EH (cell line): ENCODE measurements at places on chromosomes 2 and 18.

DNA sequence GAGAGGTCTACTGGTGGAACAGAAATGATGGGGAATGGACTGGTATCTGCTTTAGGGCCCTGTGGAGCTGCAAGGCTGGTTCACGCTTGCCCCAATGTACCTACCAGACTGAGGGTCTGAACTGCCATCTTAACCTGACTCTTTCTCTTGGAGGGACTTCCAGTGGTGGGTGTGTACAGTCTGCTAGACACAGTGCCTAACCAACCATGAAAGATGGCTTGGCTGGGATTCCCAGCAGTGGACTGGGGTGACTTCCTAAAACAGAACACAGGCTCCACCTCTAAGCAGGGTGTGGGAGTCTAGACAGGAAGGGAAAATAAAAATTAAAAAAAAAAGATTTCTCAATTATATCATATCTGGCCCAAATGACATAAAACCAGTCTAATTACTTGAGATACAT, 25.5 kb upstream of the MYO3B start:
- DNase-seq, result no peak

DNA sequence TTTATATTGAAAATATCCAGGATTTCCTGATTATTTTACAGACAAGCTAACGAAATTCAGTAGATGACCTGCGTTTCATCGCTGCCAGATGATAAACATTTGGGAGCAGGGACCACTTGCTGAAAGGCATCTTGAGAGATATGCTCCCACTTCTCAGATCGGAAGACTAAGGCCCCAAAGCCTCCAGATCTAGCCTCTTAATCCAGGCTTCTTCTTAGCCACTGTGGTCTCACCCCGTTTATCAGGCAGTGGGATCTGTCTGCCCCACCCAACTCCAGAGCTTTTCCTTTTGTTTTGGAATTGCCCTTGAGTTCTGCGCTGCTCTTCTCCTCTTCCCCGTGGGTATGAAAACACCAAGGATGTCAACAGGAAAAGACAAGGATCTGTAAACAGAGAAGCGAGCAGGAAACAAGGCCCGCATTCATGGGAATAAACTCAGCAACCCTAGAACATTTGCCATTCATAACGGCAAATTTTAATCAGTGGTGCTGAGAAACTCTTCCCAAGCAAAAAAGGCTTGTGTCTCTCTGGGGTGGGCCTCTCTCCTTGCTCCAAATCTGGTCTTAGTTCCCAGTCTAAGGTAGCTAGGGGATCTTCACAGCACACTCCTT, 21.4 kb downstream of the MYL12B start:
- no peak for DNase-seq

DNA sequence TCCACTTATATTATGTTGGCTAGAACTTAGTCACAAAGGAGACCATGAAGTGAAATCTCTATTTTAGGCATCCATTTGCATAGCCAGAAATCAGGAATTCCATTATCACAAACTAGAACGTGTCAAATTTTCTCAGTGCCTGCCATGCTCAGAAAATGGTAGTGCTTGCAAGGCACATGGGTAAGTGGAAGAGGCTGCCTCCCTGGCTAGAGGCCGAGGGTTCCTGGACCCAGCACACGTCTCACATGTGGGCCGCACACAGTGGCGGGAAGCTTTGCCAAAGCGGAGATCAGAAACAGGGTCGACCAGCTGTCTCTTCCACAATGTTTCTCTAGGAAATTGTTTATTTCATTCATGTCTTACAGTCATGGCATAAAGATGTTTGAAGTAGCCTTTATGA, 42.3 kb downstream of the TRAF3IP1 start:
- DNase-seq, result no peak

DNA sequence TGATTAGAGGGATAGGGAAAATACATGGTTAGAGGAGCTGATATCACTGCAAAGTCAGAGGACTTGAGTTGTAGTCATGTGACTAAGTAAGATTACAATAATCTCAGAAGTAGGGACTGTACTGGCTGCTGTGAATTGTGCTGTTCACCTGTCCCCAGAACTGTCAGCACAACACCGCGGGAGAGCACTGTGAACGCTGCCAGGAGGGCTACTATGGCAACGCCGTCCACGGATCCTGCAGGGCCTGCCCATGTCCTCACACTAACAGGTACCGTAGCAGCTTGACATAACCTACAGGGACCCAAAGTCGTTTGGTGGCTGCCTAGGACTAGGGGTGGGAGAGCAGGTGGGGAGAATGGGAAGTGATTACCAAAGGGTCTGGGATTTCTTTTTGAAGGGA, 132.8 kb upstream of the TTC39C start:
- DNase-seq, result no peak

DNA sequence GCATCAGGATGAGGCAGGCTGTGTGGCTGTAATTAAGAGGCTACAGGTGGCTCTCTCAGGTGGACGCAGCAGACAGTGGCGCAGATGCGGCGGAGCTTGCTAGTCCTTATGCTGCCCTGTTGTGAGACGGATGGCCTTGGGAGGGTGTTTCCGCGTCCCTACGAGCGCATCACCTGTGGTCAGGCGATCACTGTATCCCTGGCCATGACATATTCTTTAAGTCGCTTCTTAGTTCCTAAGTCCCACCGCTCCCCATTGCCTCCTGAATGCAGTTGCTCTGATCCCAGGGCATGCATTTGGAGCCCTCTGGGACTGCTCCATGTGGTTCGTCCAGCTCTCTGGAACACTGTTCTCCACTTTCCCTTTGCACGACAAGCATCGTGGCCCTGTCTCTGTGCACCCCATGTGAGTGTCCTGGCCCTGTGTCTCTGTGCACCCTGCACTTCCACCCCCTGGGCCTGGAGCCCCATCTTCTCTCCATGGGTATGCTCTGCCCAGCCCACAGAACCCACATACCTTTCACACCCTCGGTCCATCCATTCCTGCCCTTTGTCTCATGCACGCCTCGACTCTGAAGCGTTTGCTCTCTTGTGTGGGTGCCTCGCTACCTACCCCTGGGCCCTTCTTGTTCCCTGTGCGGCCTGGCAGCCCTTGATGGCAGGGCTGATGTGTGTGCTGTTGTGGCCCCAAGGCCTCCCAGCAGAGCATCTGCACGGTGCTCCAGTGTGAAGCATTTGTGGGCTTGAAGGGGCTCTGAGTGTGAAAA, 74.4 kb downstream of the SH3RF3 start:
- DNase-seq, result no peak

DNA sequence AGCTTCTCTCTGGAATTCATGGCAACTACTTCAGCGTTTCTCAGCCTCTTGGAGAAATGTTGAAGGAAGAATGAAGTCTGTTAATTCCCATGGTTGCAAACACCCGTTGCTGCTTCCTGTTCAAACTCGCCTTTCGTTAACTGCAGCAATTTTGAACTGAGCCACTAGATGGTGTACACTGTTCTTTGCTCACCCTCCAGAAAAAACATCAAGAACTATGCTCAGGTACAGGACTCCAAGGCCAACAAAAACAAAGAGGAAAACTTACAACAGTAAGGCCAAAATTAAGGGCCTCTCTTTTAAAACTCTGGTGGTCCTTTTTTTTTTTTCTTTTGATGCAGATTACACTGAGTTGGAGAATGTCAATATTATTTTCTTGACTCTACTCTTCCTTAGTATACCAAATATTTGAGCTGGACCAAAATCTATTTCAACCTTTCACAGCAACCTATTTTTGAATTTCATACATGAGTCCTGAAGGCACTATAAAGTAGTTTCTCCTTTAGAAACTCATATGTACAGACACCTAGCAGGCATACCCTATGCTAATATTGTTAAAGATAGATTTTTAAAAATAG, 58.2 kb downstream of the KLHL14 start:
- DNase-seq, result no peak

- DNase-seq, result no peak
These were observed 27.7 kb downstream of the METTL8 start for GRCh38 chr2:171406044-171406443.

- no peak for DNase-seq
These were observed 69.2 kb upstream of the VWC2L start for GRCh38 chr2:214341646-214342045.

DNA sequence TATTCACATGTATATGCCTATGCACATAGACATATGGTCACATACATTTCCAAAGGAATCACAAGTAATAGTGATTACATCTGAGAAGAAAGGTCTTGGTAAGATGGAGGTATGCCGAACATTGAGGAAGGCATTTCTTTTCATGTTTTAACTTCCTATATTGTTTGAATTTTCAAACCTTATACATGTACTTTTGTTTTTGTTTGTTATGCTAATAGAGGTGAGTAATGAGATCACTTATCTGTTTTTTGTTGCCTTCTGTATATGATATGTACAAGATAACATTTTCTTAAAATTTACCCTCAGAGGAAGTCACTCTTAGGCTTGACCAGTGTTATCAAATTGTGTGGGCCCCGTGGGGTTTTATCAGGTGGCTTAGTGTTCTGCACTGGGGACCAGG, 166.5 kb upstream of the OTX1 start:
- DNase-seq, result no peak

DNA sequence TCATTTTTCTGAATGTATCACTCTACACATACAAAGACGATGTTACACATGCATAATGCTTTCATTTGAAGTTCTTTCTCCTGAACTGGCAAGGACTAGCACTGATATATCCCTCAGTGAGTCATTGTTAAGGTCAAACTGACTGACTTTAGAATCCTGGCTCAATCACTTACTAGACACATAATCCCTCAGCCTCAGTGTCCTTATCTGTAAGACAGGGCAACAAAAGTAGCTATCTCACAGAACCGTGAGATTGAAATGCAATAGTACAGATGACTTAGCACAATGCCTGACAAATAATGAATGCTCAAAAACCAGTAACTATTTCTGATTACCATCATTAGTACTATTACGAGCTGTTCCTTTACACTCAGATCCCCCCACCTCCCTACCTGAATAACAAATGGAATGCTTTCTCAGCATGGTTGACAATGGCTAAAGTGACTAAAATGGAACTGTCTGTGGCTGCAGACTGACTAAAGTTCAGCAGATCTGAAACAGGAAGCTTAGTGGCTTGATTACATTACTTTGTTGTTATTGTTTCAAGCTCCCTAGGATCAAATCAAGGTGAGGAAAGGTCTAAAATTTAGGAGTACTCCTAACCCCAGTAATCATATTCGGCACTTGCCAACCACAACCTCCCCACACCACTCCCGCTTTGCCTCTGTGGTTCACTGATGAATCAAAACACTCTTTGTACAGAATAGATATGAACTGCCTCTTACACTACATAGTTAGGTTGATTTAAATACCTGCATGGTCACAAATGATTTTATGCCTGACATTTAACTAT, 35.8 kb upstream of the CACNB4 start:
- DNase-seq, result peak; percentile 19

DNA sequence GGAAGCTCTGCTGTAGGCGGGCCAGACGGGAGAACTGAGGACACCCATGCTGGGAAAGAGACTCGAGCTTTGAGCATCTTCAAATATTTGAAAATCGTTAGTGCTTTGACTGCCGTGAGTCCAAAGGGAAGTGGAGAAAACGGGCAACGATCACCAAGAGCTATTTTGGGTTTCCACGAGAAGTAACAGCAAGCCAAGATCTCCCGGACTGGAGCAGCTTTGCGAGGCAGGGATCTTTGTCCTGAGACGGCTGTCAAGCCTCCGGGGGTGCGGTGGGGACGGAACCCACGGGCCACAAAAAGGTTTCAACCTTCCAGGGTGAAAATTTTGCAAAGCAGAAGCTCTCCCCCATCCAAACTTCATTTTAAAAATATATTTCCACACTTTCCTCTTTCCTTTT, 195.8 kb downstream of the NDUFA10 start:
- DNase-seq, result no peak

GRCh38 chr2:120885321-120885720, 149.7 kb downstream of the GLI2 start:
- no peak for DNase-seq

DNA sequence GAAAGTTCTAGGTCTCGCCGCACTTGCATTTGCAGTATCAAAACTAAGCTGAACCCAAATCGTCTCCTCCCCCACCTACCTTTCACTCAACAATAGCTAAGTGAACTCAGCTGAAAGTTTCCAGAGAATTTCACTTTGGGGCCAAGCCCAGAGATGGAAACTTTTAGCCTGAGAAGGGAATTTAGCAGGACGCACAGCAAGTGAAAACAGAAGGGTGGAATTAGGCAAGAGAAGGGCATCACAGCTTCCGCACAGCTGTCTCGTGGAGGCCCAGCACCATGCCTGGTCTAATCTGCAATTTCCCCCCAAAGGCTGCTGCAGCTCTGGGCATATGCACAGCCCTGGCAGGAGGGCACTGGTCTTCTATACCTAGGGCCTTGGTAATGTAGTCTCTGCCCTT, 262.0 kb downstream of the TNS1 start:
- no peak for DNase-seq

- DNase-seq, result peak; percentile 30
These were observed 225.4 kb downstream of the FAM210A start for GRCh38 chr18:13500869-13501542.

DNA sequence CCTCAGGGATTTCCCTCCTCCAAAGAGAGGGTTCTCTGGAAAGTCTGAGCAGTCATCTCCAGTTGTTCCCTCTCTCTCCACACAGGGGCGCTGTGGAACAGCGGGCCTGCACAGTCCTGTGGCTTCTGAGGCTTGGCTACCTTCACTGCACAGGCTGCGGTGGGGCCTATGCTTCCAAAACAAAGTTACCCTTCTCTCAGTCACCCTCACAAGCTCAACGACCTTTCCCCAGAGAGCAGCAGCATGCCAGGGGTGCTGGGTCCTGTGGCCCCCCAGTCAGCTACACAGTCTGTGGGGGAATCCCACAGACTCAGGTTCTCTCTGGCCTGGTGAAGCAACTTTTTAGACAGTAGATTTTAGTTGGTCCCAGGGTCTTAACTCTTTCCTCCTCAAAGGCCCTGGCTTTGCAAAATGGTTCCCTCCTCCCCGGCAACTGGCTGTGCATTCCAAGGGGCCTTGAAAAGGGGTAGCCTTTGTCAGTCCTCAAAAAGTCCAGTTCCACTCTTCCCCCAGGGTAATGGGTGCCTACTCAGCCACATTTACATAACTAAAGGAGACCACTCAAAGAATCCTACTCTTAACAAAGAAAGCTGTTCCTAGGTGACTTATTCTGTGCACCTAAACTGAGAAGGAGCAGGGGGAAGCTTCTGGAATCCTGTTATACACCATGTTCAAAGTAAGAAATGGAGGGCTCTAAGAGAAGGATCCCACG, 14.9 kb downstream of the B3GNT7 start:
- DNase-seq, result no peak

DNA sequence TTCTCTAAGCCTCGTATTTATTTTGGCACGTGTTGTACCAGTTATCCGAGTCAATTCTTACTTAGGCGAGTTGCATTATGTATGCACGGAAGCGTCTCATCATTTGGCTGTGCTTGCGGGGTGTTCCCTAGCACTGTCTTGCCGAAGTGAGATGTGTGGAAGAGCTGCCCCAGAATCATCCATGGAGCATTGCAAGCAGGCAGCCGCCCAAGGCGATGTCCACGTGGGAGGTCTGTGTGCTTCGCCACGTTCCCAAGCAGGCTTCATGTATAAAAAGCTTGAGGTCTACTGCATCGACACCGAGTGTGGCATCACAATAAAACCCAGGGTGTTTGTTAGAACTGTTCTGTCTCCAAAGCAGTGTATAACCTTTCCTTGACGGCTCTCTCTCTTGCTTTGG, 849.9 kb downstream of the DCDC2C start:
- no peak for DNase-seq

- DNase-seq, result no peak
These were observed 65.2 kb upstream of the CTDP1 start for GRCh38 chr18:79614211-79614955.

GRCh38 chr18:23359421-23359820, 93.7 kb upstream of the RIOK3 start:
- DNase-seq, result no peak
